ENCODE measurements at places on chromosomes 3 and 15. TPM values are rescaled to one million over a fixed set of nuclear protein-coding genes. Genes with fewer than 3 reads are reported as not detected.

The ARIH1 gene
- 118 TPM for total RNA-seq

- peak; percentile 29 for DNase-seq
These were observed 201.5 kb upstream of the IL12A start for GRCh38 chr3:159787178-159787574.

DNA sequence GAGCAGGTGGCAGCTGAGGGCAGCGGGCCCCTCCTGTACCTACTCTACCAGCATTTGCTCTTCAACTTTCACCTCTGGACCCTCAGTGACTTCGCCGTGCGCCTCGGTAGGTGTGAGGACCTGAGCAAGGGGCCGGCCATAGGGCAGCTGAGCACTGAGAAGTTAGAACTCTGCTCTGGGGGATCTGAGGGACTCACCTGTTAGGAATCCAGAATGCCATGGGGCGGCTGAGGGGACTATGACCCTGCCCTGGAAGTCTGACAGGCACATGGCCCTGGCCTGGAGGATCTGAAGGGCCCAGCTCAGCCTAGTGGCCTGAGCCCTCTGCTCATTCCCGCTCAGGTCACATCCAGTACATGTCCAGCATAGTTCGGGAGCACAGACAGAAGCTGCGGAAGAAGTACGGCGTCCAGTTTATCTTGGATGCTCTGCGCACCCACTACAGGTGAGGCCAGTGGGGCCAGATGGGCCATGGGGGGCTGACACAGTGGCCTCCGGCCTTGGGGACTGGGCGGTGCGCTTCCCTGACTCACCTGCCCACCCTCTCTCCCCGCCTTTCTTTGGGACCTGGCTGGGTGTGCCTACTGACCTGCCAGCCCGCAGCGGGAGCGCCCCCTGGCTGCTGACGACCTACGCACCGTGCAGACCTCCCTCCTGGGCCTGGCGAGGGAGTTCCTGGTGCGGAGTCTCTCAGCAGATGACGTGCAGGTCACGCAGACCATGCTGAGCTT, 18.8 kb downstream of the NBEAL2 start:
- DNase-seq, result peak; percentile 90

GRCh38 chr3:20325563-20325962, 139.6 kb upstream of the SGO1 start:
- DNase-seq, result no peak

- no peak for DNase-seq
These were observed 1.7 kb upstream of the C3orf33 start for GRCh38 chr3:155807823-155808222.

- no peak for DNase-seq
These were observed 177.8 kb upstream of the PROK2 start for GRCh38 chr3:71962561-71963240.

DNA sequence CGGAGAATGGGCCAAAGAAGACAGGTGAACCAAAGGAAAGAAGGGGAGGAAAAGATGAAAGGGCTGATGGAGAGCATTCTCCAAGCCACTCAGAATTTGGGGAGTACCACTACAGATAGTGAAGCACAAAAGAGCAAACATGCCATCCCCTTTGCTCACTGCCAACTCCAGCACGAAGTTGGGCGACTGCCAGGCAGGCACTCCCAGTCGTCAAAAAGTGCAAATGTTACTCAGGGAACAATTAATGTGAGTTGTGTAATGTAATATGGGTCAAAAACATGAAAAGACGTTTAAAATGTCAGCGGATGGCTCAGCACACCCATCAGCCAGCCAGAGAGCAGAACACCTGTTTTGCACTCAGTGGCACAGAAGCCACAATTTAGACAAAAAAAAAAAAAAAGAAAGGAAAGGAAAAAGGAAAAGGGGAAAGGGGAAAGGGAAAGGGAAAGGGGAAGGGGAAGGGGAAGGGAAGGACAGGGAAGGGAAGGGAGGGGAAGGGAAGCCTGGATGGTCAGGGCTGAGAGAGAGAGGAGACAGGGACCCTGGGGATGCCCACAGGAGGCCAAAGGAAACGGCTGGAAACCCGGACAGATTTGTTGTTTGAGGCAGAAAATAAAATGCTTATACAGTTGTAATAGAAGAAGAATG, 82.7 kb downstream of the COL8A1 start:
- DNase-seq, result no peak

- no peak for DNase-seq
These were observed 2.1 kb upstream of the RHO start for GRCh38 chr3:129526121-129526900.

GRCh38 chr3:95226437-95226836, 1163.6 kb downstream of the NSUN3 start:
- DNase-seq, result no peak
